A549 (cell line): ENCODE measurements at places on chromosomes 13 and 19. TPM values are rescaled to one million over a fixed set of nuclear protein-coding genes. Genes with fewer than 3 reads are reported as not detected.

APLP1 gene
- 52.1 to 54.8 TPM (median 54.7 TPM) in 3 replicates for polyA plus RNA-seq

GRCh38 chr19:28443361-28443760 lies 769.6 kb downstream of the UQCRFS1 start:
- DNase-seq: no peak

GRCh38 chr13:19862481-19863313 lies 752 bp downstream of the ZMYM5 start:
- DNase-seq: no peak

GRCh38 chr13:77507931-77508776 lies 27.4 kb upstream of the SCEL start:
- peak; percentile 38 for DNase-seq
